ENCODE measurements at places on chromosomes 5 and 9.

- DNase-seq: no peak
Observed at GRCh38 chr9:108286638-108287206, 569.1 kb downstream of the ACTL7B start.

DNA sequence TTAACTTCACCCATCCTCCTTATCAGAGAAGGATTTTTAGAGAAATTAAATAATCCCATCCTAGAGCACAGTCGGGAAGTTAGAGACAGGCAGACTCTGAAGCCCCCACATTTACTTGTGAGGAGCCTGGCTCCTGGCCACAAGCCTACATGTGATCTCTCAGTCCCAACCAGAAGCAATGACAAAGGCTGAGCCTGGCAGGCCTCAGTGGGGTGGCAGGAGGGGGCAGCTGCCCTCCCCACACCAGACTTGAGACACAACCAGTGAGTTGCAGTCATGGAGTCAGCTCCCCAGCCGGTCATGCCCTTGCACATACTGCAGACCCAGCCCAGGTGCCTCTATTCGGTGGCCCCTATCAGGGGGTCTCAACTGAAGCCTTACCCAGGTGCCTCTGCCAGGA lies 11.0 kb downstream of the NAIF1 start:
- DNase-seq: no peak

GRCh38 chr5:159353661-159354252 lies 23.5 kb upstream of the IL12B start:
- DNase-seq: no peak

DNA sequence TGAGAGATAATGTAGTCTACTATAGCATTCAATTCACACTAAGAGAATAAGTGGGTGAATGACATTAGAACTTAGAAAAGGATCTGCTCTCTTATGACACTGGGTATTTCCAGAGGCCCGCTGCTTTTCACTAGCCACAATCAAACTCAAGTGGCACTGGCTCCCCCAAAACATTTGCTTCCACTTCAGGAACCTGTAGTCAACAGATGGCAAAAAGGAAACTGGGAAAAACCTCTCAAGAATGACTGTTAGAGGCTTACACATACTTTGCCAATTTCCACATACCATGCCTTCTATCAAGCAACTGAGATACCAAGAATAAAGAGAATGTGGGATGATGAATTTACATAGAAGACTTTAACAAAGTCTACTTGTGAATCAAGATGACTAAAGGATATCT lies 11.2 kb downstream of the POC5 start:
- no peak for DNase-seq

DNA sequence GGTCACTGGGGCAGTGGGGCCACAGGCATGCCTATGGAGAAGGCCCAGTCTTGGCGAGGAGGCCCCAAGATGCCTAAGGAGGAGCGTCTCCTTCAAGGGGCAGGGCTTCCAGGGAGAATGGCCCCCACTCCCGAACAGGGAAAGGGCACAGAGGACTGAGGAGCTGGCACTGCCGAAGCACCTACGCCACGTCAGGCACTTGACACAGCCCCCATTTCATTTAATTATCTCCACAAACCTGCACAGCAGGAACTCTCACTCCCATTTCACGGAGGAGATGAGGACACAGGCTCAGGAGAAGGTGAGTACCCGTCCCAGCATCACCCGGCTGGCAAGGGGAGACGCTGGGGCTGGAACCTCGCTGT lies 26.0 kb downstream of the EGR1 start:
- DNase-seq: no peak

GRCh38 chr5:179342577-179342976 lies 2.7 kb downstream of the ADAMTS2 start:
- peak; percentile 25 for DNase-seq

GRCh38 chr5:60544142-60544541 lies 155.8 kb downstream of the DEPDC1B start:
- DNase-seq: no peak

DNA sequence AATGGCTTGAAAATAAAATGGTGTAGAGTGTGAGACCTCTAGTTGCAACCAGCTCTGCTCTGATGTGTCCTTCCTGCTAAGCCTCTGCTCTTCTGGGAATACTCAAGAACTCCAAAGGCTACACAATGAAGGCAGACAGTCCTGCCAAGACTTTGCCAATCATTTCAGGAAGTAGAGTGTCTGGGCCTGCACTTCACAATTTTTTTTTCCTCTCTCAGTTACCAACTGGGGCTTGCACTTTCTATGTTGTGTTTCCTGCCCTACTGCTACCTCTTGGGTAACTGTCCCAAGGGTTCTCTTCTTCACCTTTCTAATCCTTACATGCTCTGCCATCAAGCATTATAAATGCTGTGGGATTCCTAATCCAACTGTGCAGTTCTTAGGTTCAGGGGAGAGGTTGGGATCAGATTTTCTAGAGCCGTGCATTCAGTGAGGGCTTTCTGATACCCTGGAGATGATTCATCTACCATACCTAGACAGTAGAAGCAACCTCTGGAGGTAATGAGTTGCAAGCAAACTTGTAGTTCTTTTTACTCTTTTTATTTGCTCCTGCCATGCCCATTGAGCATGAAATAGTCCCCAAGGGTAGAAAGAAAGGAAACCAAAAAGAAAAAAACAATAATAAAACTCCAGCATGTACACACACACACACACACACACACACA lies 365.9 kb downstream of the MLLT3 start:
- no peak for DNase-seq

DNA sequence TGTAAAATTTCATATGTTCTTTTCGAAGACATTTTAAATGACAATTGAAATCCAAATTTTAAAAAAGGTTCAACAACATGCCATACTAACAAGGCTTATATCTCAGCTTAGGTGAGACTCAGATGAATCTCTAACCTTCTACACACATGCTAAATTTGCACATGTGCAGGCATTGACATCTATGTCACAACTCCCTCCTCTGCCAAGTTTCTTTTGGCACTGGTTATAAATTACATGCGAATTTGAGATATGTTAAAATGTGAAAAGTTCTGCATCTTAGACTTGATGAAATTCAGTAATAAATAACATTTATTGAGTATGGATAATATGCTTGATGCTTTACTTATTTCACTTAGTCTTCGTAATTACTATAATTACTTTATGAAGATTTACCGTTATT lies 234.3 kb downstream of the TLE4 start:
- no peak for DNase-seq
